ENCODE measurements at places on chromosomes 7 and 10.

GRCh38 chr10:28946479-28946878, 269.2 kb downstream of the BAMBI start:
- DNase-seq = peak; percentile 90

DNA sequence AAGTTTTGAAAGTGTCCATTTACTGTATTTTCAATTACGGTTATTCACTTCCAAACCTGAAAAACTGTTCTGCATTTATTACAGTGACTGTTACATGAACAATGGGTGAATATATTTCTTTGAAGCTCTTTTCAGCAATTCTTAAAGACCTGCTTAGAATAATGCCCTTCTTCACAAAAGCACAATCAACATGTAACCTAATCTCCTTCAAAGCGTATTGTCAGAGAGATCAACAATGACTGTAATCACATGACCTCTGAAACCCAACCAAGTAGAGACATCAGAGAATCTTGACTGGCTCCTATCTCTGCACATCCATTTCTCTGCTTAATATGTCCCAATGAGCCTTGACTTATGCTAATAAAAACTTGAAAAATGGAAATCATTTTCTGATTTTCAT, 126.7 kb downstream of the NRCAM start:
- no peak for DNase-seq

GRCh38 chr10:50832171-50832751, 53.2 kb downstream of the A1CF start:
- DNase-seq = no peak

GRCh38 chr7:40147371-40148246, 12.8 kb downstream of the SUGCT start:
- peak; percentile 66 for DNase-seq

DNA sequence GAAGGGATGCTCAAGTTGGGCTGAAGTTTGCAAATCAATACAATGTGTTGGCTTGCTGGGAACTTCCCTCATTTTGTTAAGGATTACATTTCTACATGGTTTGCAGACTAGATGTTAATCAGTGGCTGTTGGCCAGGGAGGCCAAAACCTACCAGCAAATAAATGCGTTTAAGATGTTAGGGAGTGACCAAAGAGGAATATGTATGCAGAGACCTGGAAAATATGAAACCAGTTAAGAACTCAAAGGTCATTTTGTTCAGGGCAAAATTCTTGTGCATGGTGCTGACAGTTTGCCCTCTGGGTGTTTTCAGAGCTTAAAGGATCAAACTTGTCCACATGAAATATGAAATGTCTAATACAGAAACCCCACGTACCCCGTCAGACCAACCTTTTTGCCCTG, 30.3 kb downstream of the GATA3 start:
- no peak for DNase-seq

DNA sequence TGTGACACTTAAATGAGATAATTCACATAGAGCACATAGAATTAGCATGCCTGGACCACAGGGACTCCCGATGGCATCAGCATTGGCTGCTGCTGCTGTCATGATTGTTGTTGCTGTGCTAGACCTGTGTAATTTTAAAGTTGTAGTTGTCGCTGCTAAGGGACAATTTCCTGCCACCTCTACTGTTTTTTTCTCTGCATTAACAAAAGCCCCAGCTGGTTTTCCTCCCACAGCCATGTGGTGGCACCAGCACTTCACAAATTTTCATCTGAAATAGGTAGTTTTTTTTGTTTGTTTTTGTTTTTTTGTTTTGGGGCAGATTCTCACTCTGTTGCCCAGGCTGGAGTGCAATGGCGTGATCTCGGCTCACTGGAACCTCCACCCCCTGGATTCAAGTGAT, 25.4 kb upstream of the PRXL2A start:
- DNase-seq = peak; percentile 26

GRCh38 chr7:7820409-7820808, 102.0 kb upstream of the RPA3 start:
- DNase-seq = no peak

- DNase-seq = no peak
Observed at GRCh38 chr7:16846601-16847165, 35.1 kb downstream of the AGR3 start.

GRCh38 chr10:43365001-43365400, 6.4 kb upstream of the FXYD4 start:
- DNase-seq = no peak

GRCh38 chr10:761376-761775, 71.9 kb upstream of the DIP2C start:
- no peak for DNase-seq

GRCh38 chr7:16817536-16817935, 12.7 kb upstream of the AGR2 start:
- DNase-seq = peak; percentile 29

DNA sequence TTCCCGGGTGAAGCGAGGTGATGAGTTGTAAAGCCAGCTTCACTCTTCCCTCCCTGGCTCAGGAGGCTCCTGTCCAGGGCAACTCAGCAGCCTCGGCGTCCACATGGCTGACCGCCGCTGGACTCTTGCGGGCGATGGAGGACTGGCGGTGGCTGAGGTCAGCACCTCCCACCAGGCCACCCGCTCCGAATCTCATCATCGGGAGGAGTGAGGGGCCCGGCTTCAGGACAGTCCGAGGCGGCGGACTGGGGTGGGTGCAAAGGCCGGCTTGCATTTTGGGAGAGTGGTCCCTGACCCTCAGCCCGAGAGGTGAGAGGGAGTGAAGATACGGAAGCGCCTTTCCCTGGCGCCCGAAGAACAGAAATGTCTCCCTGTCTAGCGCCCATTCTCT, 759 bp downstream of the DNAJB12 start:
- DNase-seq = no peak

DNA sequence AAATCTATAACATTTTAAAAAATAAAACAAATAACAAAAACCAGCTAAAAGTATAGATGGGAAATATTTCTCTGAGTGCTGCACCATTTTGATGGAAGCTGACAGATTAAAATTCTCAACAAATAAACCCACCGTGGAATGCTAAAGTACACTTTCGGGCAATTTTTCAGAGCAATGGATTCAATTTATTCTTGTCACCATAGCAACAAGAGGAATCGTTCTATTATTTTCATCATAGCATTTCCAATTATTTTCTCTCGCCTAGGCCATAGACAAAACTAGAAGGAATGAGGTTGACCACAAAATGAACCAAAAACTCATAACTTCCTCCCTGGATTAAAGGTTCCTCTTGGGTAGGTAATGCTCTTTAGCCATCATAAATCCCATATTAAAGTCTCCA, 44.6 kb upstream of the C7orf33 start:
- DNase-seq = no peak

DNA sequence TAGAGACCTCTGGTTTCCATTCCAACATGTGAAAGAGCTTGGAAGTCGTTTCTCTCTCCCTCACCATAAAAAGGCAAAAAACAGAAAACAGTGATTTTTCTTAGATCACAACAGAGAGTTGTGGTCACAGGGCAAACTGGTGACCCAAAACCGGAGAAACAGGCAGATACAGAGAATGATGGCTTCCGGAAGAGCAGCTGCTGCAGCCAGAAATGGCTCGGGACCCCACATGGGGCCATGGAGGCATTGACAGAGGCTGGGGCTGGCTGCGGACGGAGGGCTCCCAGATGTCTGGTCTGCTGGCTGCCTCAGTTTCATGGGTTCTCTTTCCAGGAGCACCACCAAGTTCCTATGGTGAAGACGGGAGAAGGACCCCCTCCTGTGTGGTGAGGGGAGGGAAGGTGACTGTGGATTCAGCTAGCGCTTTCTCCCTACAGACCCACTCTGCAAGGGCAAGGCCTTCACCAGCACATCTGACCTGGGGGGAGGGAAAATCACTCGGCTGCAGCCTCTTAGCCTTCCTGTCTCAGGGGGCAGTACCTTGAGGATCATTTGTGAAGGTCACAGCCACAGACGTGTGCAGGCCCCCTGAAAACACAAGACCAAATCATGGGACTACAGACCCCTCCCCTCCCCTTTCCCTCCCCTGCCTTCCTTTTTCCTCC, 81.4 kb downstream of the WDR37 start:
- DNase-seq = no peak

DNA sequence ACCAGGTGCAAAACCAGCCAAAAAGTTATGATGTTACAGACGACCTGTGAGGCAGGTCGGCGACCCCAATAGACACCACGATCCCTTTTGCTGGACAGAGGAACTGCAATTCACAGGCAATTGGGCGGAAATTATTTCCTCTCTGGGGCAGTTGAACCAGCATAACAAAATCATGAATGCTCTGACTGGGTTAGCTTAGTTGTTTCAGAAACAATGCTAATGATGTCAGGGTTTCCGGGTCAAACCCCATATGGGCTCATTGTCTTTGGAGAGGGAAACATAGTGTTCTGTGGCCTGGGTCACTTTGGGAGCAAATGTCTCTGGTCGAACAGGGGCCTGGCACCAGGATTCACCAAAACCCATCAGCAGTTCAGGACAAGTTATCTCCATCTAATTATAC, 669.1 kb upstream of the NRP1 start:
- DNase-seq = no peak

DNA sequence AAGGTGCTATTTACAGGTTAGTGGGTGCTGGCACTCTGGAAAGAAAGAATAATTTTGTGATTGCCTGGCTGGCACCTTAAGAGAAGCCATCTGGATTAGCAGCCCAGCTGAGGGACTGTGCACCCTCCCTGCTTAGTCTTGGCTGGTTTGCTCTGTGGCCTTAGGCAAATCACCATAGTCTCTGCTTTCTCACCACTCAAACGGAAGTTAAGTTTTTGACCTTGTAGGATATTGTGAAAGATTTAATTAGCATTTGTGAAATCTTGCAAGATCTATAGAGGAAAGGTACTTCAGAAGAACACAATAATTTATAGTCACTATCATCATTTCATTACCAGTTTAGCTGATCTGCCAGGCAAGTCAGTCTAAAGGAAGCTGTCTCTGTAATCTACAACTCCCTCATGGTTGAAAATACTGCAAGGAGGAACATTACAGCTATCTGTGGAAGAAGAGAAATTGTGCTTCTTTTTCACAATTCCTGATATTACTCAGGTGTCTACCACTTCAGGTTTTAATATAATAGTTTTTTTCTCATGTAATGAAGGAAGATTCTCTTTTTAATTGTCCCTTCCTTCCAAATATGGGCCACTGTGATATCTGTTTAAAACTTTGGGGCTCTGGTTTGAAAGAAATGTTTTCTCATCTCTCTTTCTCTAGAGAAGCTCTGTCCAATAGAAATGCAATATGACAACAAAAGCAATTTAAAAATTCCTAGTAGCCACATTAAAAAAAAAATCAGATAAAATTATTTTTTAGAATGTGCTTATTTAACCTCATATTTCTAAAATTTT, 219.6 kb downstream of the PTEN start:
- DNase-seq = no peak

DNA sequence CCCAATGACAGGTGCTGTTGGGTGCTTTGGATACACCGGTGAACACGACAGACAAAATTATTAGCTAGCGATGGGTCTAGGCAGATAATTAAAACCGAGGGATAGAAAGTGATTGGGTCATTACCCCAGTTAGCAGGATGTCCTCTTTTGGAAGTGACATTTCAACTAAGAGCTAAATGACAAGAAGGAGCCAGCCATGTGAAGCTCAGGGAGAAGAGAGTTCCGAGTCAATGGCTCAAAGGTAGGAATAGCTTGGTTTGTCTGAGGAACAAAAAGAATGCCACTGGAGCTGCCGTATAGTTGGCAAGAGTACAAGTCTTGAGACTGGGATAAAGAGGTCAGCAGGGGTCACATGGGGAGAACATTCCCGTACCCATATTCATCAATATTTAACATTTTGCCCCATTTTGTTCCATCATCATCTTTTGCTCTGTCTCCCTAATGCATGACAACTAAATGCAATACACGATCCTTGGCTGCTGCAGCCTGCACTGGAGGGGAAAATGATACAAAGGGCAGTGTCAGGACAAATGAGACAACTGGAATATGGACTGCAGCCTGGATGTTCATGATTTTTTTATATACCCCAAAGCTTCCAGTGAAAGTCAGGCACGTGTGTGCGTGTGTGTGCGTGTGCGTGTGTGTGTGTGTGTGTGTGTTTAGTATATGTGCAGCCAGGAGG, 115.7 kb downstream of the ICA1 start:
- DNase-seq = no peak

DNA sequence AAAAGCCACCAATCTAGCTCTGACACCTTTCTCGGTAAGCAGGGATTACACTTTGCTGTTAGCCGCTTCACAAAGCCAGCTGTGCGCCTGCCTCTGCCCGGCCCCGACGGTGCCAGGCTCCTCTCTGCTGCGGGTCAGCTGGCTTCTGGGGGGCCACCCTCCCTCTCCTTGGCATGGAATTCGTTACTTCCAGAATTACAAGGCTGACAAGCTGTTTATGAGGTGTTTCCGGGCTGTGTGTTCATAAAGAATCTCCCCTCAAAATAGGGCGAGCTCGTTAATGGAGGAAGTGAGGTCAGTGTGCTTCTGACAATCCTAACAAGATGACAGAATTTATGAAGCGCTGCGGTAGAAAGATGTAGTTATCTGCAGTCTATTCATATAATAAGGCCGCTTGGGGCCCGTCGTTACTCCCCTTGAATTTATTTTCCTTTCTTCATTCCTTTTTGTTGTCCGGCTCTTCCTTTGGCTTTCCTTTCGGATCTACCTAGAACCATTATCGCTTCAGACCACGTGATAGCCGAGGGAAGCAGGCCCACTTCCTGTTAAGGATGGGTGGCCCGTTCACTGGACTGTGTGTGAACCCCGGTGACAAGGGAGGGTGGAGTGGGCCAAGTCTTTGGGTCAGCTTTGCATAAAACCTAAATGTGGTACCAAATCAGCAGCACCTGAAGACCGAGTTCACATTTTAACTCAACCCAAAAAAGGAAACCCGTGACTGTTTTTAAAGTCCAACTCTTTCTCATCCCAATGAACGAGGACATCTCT, 273.0 kb upstream of the YAE1 start:
- no peak for DNase-seq

DNA sequence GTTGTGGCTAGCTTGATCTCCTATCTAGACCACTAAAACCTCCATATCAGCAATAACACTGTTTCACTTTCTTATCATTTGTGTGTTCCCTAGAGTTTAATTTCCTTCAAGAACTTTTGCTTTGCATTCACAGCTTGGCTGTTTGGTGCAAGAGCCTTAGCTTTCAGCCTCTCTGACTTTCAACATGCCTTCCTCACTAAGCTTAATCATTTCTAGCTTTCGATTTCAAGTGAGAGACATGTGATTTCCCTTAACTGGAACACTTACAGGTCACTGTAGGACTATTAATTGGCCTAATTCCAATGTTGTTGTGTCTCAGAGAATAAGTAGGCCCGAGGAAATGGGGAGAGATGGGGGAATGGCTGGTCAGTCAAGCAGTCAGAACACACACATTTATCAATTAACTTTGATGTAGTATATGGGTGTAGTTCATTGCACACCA, 10.6 kb upstream of the BPGM start:
- DNase-seq = no peak

DNA sequence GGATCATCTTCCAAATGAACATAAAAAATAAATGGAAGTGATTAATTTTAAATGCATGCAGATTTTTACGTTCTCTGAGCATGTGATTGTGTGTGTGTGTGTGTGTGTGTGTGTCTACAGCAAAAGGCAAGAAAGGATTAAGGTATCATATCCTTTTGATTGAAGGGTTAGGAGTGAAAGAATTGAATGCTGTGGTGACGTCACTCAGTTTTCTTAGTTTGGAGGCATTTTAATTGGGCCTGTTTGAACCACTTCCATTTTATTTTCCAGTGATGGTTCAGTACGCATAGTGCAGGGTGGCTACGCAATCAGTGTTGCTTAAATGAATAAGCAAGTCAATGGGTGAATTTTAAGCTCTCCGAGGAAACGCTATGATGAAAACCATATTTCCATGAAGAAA, 31.3 kb downstream of the TACC2 start:
- DNase-seq = no peak

GRCh38 chr7:155352076-155352752, 54.5 kb downstream of the INSIG1 start:
- no peak for DNase-seq

GRCh38 chr7:50667789-50668226, 102.6 kb upstream of the DDC start:
- DNase-seq = no peak

Measured in fibroblast of skin of scalp (primary cell).